ENCODE measurements at places on chromosomes 7 and 10. TPM values are rescaled to one million over a fixed set of nuclear protein-coding genes. Genes with fewer than 3 reads are reported as not detected.

DNA sequence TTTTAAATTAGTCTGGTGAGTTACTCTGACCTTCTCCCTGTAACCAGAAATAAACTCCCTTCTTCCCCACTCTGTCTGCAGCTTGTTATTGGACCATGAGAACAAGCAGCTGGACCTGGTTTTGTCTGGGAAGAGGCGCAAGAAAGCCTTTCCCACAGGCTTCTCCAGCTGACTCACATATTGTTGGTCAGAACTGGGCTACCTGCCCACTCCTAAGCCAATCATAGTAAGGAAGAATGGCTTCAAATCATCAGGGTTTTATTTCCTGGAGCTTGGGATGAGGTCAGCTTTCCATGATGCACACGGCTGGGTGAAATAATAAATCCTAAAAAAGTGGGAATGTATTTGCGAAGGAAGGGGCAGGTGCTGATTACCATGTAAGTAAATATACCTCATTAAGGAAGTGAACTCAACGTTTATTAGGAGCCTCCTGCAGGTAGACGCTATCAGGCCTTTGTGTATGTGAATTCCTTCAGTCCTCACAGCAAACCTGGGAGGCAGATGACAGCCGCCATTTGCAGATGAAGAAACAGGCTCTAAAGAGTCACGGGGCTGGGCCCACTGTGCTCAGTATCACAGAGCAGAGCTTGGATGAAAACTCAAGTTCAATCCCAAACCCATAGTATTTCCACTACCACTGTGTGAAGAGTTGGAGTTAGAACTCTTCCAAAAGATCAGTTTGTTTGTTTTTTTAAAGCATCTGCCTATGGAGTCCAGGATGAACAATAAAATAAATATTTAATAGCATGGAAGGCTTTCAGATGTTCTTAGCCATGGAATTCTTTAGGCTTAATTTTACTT lies 32.8 kb downstream of the IL15RA start:
- H3K4me3 ChIP-seq, result peak overlapping the region; percentile 23
- H3K4me1 ChIP-seq, result peaks cover 58% of the 10 kb centered on the region
- no peaks in the 10 kb centered on the region for H3K27me3 ChIP-seq
- H3K27ac ChIP-seq, result peak overlapping the region; percentile 99
- H3K36me3 ChIP-seq, result no peaks in the 10 kb centered on the region
- peak; percentile 100 for DNase-seq

GRCh38 chr10:119285495-119286267 lies 78.3 kb downstream of the GRK5 start:
- no peak overlapping the region for H3K4me3 ChIP-seq
- no peaks in the 10 kb centered on the region for H3K36me3 ChIP-seq
- H3K27me3 ChIP-seq, result no peaks in the 10 kb centered on the region
- no peak overlapping the region for H3K27ac ChIP-seq

GRCh38 chr10:37856881-37857286 lies 526 bp downstream of the ZNF248 start:
- no peaks in the 10 kb centered on the region for H3K27me3 ChIP-seq
- DNase-seq, result peak; percentile 43
- peaks cover 10% of the 10 kb centered on the region for H3K4me1 ChIP-seq

GRCh38 chr10:48251525-48252353 lies 22.8 kb downstream of the FRMPD2 start:
- peaks cover 3% of the 10 kb centered on the region for H3K27me3 ChIP-seq
- no peak overlapping the region for H3K27ac ChIP-seq
- DNase-seq, result no peak
- no peaks in the 10 kb centered on the region for H3K4me1 ChIP-seq
- H3K4me3 ChIP-seq, result no peak overlapping the region

- no peaks in the 10 kb centered on the region for H3K27me3 ChIP-seq
- no peak for DNase-seq
- no peaks in the 10 kb centered on the region for H3K4me1 ChIP-seq
- H3K4me3 ChIP-seq, result no peak overlapping the region
Measured at GRCh38 chr7:74215921-74216320, 6.1 kb downstream of the LAT2 start.

- no peak overlapping the region for H3K4me3 ChIP-seq
- H3K27me3 ChIP-seq, result peaks cover 26% of the 10 kb centered on the region
- peaks cover 52% of the 10 kb centered on the region for H3K4me1 ChIP-seq
Measured at GRCh38 chr7:44067064-44067951, 1.9 kb upstream of the PGAM2 start.

The NKX2-3 gene
- total RNA-seq, result 0.62 TPM

The WEE2 gene
- 0.09 TPM for total RNA-seq

The BMI1 gene
- 35.3 TPM for total RNA-seq

The FAM171A1 gene
- 19.6 TPM for total RNA-seq

The ZWINT gene
- 18.4 TPM for total RNA-seq
